ENCODE measurements at places on chromosomes 6 and 20.

GRCh38 chr6:131062241-131063027 lies 611 bp downstream of the EPB41L2 start:
- DNase-seq, result no peak

DNA sequence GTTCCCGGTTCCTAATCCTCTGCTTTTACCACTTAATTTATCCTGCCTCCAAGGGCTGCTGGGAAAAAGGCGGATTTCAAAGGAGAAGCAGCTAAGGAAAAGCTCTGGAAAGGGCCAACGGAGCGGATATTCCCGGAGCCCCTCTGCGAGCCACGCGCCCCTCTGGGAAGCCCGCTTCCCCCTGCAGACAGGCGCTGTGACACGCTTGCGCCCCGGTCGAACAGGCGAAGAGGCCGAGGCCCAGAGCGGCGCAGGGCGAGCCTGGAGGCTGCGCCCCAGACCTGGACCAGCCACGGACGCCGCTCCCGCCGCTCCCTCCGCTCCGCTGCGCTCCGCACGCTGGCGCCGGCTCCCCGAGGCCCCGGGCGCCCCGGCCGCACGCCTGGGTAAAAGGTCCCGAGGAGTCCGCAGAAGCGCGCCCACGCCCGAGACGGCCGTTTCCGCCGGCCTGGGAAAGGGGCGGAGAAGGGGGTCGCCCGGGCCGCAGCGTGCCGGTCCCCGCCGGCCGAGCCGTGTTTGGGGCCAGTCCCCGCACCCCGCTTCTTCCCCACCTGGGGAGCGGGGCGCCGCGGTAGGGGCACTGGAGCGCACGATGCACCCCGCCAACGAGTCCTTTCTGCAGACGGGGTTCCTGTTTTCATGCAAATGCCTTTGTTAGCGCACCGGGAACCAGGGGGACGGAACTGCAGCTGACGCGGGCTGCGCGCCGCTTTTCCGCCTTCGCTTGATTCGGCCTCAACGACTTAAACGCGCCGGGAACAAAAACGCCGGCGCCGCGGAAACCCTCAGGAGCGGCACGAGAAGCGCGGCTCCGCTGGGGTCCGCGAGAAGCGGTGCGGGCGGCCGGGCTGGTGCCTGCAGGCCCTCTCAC lies 91.9 kb upstream of the SIRPA start:
- peak; percentile 67 for DNase-seq

- no peak for DNase-seq
Observed at GRCh38 chr20:825710-826421, 7.6 kb upstream of the FAM110A start.

GRCh38 chr6:62286470-62286843 lies 432 bp upstream of the KHDRBS2 start:
- no peak for DNase-seq

GRCh38 chr6:357791-358341 lies 33.7 kb upstream of the IRF4 start:
- no peak for DNase-seq
